ENCODE measurements at places on chromosomes 2 and 18.

- DNase-seq: no peak
Observed at GRCh38 chr2:96251721-96252292, 14.0 kb downstream of the TMEM127 start.

GRCh38 chr2:144085016-144085415, 434.9 kb downstream of the ZEB2 start:
- no peak for DNase-seq

- DNase-seq: no peak
Observed at GRCh38 chr2:28250006-28250405, 142.7 kb upstream of the FOSL2 start.

- DNase-seq: no peak
Observed at GRCh38 chr2:217849154-217849975, 153.4 kb downstream of the TNS1 start.

- DNase-seq: no peak
Observed at GRCh38 chr2:39991298-39991697, 212.2 kb upstream of the THUMPD2 start.

- DNase-seq: no peak
Observed at GRCh38 chr2:159737292-159737916, 25.1 kb downstream of the MARCHF7 start.

GRCh38 chr2:115083225-115083624, 640.8 kb downstream of the DPP10 start:
- no peak for DNase-seq

- no peak for DNase-seq
Observed at GRCh38 chr2:63723709-63724108, 118.0 kb upstream of the UGP2 start.

DNA sequence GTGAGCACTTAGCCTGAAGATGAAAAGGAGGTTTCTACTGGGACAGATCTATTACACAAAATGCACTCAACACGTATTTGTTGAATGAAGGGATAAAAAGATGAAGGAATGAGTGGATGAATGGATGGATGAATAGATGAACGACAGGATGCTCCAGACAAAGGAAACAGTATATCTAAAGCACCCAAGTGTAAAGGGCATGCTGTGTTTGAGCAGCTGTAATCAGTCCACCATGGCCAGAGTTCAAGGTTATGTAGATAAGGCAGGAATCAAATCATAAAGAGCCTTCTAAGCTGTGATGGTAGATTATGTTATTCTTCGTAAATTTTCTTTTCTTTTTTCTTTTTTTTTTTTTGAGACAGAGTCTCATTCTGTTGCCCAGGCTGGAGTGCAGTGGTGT, 213.8 kb upstream of the FBXO11 start:
- no peak for DNase-seq

- no peak for DNase-seq
Observed at GRCh38 chr2:138742441-138743057, 37.6 kb downstream of the NXPH2 start.

DNA sequence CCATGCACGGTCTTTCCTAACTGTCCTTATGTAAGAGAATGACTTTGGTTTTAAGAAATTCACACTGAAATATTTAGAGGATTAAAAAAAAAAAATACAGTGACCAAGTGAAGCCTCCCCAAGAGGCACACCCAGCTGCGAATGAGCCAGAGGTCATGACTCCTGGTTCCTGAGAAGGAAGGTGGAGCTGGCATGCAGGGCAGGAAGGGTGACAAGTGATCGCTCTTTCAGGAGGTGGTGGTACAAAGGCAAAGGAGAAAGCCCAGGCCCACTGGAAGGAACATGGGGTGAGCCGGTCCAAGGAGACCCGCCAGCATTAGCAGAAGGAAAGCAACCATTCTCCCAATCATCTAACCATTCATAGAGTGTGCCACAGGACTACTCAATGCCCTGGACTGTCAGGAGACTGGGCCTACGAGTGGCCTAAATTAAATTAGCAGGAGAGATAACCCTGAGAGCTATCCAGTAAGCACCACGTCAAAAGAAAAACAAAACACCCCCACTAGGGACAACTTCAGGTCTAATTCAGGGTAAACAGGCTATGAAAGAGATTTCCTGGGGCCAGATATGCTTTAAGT, 7.8 kb downstream of the INO80C start:
- no peak for DNase-seq

GRCh38 chr2:150532879-150533278, 45.4 kb upstream of the RND3 start:
- no peak for DNase-seq

DNA sequence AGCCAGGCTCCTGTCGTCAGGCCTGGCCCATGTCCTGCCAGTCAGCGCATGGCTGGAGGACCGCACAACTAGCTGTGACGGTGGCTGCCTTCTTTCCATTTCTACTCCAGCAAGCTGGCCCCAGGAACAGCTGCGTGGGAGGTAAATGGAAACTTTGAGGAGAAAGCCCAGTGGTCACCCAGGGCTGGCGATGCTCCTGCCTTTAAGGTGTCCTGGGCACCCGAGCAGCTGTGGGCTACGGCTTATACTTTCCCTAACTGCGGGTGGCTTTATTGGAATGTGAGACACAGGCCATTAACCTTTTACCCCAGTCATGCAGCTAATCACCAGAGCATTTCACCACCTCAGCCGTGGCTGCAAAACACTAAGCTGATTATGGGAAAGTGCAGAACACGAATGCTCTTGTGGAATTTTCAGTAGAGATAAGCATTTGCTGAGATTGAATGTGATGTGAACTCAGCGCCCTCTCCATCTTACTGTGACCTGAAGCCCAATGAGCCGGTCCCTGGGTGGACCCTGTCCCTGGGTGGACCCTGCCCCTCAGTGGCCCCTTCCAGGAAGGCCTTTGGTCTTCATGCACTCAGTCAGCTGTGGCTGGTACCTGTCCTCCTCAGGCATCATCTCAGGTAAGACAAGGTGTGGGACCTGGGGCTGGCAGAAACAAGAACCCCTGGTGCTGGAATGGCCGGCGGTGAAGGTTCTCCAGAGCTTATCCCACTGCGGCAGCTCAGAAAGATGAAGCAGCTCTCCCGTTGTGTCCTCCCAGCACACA, 275.4 kb upstream of the HS6ST1 start:
- no peak for DNase-seq

DNA sequence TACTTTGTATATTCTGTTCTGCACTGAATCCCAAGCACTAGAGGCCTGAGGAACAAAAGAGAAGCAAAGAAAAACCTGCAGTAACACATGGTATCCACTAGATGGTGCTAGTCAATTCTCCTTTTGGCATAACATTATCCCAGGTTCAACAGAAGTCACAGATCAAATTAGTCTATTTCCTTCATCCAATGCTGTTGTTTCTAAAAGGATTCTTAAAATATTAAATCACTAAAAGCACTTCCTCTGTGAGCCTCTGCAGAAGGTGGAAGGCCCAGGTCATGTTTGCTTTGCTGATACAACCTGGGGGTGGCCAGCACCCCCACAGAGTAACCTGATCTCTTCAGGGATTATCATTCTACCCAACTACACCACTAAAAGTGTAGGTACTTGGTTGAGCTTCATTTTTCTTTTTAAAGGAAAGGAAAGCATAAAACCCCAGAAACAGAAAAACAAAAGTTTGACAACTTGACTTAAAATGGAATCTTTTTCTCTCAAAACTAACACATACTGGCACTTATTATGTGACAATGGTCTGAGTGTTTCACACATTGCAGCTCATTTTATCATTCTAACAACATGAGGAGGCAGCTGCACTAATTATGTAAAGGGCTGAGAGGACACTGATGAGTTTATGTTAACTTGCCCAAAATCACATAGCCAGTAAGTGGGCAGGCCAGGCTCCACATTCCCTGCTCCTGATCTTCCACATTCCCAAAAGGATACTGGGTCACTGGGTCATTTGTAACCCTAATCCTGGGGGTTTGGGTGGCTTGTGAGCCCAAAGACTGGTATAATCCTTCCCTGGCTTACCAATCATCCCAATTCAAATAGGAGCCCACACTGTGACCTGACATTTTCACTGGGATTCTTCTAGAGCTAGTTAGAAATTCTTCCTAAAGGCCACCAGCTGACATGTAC, 66.8 kb upstream of the DNER start:
- no peak for DNase-seq

GRCh38 chr2:142220239-142220638, 89.4 kb upstream of the LRP1B start:
- DNase-seq: no peak

DNA sequence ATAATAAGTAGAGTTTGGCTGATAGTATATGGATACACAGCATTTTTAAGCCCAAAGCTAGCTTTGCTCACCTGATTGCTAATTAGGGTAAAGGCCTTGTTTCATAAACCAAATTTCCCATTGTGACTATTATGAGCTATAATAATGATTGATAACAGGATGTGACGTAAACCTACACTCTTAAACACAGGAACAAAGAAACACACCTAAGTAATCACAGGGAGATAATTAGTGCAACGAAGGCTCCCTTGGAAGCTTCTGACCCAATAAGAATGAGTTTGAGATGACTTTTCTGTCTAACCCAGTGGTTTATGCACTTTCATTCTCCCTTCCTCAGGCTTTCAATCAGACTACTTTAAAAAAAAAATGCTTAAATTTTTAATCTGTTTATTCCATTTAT, 683.2 kb downstream of the SATB2 start:
- DNase-seq: no peak

GRCh38 chr18:75280427-75281280, 70.1 kb downstream of the TSHZ1 start:
- DNase-seq: no peak

GRCh38 chr2:161379740-161380139, 36.4 kb upstream of the TBR1 start:
- no peak for DNase-seq

- DNase-seq: no peak
Observed at GRCh38 chr2:212949786-212950185, 201.6 kb downstream of the IKZF2 start.

DNA sequence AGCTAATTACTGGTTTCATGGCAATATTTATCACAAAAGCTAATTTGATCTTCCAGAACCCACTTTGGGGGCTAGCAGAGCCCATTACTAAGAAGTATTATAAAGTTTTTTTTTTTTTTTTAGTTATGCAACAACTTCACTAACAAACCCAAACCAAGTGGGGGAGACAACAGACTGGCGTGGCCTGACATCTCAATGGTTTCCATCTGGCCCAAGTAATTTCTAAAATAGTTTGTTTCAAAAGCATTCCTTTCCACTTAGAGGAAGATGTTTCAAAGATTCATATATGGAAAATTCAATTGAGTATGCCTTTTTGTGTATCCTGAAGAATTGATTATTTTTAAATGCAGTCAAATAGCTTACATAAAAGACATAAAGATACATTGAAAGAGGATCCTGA, 367.1 kb downstream of the HRH4 start:
- DNase-seq: no peak

- DNase-seq: no peak
Observed at GRCh38 chr2:127917916-127918315, 32.2 kb upstream of the AMMECR1L start.

DNA sequence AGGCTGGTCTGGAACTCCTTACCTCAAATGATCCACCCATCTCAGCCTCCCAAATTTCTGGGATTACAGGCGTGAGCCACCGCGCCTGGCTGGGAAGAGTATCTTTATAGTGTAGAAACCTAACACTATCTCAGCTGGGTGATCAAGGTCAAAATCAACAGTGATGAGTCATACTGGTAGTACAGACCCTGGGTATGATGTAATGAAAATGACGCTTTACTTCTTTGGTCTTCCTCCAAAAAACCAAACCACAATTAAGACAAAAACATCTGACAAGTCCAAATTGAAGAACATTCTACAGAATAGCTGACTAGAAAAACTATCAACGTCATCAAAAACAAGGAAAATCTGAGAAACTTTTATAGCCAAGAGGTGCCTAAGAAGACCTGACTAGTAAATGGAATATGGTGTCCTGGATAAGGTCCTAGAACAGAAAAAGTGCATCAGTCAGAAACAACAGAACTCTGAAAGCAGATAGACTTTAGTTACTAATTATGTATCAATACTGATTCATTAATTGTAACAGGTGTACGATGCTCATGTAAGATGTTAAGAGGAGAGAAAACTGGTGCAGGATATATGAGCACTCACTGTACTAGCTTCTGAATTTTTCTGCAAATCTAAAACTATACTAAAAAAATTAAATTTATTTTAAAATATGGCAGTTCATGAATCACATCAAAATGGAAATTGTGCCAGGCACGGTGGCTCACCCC, 25.4 kb downstream of the PDCL3 start:
- DNase-seq: no peak

- no peak for DNase-seq
Observed at GRCh38 chr2:201107624-201108023, 8.3 kb upstream of the CFLAR start.

- no peak for DNase-seq
Observed at GRCh38 chr2:153575171-153575853, 96.8 kb upstream of the RPRM start.

GRCh38 chr2:43328133-43328532, 101.7 kb upstream of the ZFP36L2 start:
- no peak for DNase-seq

- DNase-seq: no peak
Observed at GRCh38 chr2:209681201-209681735, 90.4 kb upstream of the UNC80 start.

DNA sequence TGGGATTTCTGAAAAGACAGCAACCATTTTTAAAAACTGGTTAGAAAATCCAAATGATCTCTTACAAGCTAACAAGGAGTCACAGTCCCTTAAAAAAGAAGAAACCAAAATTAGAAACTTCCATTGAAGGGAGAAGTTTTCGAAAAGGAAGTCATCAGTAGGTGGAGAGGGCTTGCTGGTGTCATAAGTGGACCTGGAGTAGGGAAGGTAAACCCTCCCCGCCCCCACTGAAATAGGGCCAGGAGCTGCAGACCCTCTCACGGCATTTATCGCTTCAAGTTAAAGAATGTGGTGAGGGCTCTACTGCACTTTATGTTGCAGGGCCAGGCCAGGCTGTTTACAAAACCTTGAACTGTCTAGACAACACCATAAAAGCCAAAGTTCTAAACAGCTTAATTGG, 2.9 kb downstream of the HOXD11 start:
- DNase-seq: no peak

- DNase-seq: no peak
Observed at GRCh38 chr2:191974676-191975075, 127.8 kb upstream of the CAVIN2 start.

DNA sequence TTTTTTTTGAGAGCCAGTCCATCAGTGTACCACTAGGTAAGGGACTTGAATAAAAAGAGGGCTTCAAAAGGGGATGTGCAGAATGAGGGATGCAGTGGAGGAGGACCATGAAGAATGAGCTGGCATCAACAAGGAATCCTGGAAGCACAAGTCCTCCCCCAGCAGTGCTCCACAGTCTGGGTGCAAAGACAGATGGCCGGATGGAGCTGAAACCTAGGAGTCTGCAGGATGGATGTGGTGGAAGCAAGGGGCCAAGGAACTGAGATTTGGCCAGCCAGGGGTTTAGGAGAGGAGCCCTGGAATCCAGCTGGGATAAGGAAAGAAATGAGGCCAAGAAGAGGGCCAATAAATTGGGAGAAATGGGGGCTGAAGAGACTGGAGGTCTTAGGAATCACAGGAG, 51.8 kb upstream of the RAB6C start:
- no peak for DNase-seq

DNA sequence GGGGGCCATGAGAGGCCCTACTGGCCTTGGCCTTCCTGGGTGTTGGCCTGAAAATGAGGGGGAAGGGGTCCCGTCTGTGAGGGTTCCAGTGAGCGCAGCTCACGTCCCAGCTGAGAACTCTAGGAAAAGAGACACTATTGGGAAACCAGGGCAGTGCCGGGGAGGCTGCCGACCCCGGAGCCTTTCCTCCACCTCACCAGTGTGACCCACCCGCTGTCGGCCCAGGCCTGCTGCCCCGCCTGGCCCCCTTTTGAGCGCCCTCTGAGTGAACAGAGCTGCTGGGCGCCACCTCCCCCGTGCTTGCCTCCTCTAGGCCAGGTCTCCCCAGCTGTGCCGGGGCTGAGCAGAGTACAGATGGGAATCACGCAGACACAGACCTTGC, 17.5 kb upstream of the ARHGEF4 start:
- DNase-seq: no peak
